Activated CD4-positive, CD25-positive, alpha-beta regulatory T cell treated with anti-CD3 and anti-CD28 coated beads, Interleukin-2, amount 50 U/mL, for 16 hours (primary cell): ENCODE measurements at places on chromosomes 1 and 21.

- DNase-seq = peak; percentile 61
These were observed 15.3 kb downstream of the CD2 start for GRCh38 chr1:116769561-116769977.

GRCh38 chr1:3718764-3719163, 33.5 kb upstream of the CCDC27 start:
- DNase-seq = no peak

- DNase-seq = no peak
These were observed 41.3 kb upstream of the TRIM45 start for GRCh38 chr1:117162816-117163215.

DNA sequence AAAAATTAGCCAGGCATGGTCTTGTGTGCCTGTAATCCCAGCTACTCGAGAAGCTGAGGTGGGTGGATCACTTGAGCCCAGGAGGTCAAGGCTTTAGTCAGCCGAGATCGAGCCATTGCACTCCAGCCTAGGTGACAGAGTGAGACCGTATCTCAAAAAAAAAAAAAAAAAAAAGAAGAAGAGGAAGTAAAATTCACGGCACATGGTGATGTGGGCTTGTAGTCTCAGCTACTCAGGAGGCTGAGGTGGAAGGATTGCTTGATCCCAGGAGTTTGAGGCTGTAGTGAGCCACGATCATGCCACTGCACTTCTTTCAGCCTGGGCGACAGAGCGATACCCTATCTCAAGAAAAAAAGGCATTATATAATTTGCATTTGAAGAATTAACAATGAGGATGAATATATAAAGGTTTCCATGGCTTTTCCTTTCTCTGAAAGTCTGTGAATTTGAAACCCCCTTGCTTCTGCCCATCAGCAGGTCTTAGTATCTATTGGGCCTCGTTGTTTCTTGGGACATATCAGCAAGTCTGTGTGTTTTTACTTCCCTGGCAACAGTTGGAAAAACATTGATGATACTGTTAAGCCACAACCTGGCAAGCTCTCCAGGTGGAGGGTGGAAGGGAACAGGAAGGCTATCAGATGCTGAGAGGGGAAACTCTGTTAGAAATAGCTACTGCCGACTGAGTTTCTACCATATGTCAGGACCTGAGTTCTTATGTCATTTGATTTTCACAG, 4.6 kb upstream of the PLA2G2D start:
- DNase-seq = no peak

DNA sequence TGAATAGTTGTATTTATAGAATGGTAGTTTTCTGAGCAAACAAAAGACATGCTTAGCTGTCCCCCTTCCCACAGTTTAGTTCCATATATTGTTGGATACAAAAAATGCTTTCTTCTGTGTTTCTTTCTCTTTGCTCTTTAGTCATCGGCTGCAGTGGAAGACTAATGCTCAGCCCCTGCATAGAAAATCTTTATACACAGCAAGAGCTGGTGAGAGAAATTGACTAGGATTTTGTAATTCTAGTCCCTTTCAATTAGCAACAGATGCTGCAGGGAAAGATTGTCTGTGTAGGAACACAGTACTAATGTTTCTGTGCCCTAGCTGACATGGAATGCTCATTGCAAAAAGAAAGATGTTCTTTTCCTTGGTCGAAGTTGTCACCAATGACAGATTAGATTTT, 200.9 kb downstream of the RPS6KC1 start:
- DNase-seq = no peak

GRCh38 chr1:167273027-167273800, 52.5 kb downstream of the POU2F1 start:
- DNase-seq = no peak

DNA sequence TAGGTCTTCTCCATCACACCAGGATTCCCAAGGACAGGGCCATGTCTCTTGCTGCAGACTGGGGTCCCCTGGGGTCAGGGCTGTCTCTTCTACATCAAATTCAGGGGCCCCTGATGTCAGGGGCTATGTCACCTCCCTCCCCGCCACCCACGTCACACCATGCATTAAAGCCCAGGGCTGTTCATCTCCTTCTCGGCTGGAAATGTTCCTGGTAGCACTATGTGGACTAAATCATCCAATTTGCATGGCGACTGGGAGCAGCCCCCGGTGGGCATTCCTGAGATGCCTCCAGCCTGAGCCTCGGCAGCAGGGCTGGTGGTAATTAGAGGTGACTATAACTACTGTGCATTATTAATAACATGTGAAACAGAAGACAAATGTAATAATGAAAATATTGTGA, 151.7 kb upstream of the HMGB4 start:
- no peak for DNase-seq

- DNase-seq = no peak
These were observed 12.1 kb downstream of the ARHGEF16 start for GRCh38 chr1:3466366-3467075.

- DNase-seq = no peak
These were observed 82.9 kb downstream of the HLX start for GRCh38 chr1:220962031-220962751.

DNA sequence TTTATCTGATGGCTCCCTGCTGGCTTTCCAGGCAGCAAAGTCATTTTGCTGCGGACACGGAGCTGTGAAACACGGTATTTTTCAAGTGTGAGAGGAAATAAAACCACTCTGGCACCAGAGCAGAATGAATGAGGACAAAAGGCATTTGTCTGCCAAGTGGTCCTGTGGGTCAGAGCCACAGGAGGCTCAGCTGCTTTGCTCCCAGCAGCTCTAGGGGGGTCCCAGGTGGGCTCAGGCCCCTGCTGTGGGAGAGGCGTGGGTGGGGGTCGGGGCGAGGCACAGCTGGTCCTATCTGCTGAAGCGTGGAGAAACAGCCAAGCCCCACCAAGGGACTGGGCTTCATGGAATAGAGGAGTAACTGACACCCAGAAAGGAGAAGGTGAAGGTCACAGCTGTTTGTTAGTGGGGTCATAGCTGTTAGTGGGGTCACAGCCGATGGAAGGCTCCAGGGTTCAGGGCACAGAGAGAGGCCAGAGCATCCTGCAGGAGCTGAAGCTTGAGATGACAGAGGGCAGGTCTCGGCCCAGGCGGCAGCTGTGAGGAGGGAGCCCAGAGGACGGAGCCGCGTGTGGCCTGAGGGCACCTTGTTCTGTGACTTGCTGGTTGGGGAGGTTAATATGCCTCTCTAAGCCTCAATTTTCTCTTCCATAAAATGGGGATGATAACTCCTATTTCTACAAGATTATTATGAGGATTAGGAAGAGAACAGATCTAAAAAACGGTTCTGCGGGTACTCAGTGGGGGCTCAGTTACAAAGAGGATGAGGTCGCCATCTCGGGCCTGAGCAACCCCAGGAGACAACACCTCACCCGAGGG, 7.1 kb downstream of the KIF17 start:
- no peak for DNase-seq

DNA sequence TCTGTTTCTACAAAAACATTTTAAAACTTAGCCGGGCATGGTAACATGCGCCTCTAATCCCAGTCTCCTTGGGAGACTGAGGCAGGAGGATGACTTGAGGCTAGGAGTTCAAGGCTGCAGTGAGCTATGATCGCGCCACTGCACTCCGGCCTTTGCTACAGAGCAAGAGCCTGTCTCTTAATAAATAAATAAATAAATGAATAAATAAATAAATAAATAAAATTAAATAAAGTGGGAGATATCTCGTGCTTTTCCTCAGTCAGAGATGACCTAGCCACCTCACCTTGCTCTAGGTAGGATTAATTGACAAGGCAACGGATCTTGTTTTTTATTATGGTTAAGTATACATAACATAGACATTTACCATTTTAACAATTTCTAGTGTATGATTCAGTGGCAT, 14.3 kb upstream of the BRWD1 start:
- no peak for DNase-seq

DNA sequence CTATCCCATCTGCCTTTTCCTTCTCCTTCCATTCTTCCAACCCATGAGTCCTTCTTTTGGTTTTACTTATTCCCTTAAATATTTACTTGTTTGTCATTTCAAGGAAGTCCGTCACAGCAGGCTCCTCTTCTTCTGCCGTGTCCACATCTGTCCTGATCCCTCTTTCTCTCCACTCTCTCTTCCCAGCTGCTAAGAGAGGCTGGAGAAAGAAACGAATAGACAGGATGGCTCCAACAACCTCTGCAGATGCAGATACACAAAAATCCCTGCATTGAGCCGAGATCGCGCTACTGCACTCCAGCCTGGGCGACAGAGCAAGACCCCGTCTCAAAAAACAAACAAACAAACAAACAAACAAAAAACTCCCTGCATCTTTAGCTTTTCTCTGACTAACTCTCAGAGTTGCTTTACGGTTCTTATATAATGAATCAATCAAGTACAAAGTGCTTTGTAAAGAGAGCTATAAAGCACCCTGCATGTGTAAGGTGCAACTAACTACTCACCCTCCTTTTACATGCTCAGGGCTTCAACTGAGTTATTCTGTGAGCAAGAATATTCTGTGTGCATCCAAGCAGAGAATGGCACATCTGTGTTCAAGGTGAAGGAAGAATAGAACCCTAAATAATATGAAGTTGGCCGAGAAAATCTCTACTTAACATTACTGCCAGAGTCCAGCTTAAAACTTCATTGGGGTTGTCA, 3.8 kb upstream of the SAMD13 start:
- no peak for DNase-seq

GRCh38 chr1:32128479-32128878, 20.6 kb downstream of the KPNA6 start:
- no peak for DNase-seq

- DNase-seq = no peak
These were observed 494.7 kb upstream of the ADGRL2 start for GRCh38 chr1:81305997-81306452.

GRCh38 chr1:101139821-101140718, 96.7 kb upstream of the S1PR1 start:
- no peak for DNase-seq

DNA sequence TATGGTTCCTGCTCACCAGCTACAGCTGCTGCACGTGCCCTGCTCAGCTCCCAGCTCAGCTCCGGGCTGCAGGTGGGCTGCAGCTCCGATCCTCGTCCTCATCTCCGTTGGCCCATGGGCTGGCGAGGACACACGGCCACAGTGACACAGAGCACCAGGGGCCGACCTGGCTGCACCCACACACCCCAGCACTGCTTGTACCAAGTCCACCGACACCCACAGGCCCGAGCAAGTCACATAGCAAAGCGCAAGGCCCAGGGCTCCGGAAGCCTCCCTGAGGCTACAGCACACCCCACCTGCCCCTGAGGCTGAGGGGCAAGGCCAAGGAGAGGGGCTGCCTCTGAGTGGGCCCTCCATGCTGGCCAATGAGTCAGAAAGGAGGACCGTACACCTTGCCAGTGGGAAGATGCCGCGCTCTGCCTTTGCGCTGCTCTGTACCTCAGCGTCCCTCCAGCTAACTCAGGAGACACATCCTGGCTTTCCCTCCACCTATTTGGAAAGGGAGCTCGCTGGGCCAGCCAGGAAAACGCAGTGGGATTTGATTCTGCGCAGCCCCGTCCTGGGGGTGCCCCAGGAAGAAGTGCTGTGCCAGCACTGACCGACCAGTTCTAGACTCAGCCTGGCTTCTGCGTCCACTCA, 124.8 kb downstream of the SIK1 start:
- DNase-seq = no peak

GRCh38 chr1:7628273-7628672, 142.8 kb upstream of the VAMP3 start:
- no peak for DNase-seq

GRCh38 chr1:217010253-217010652, 287.0 kb upstream of the ESRRG start:
- DNase-seq = no peak

GRCh38 chr1:109396513-109396839, 1.2 kb downstream of the SORT1 start:
- DNase-seq = no peak

GRCh38 chr21:10521091-10521598, at the start of gene TPTE:
TSS of gene TPTE (plus strand) at chr21:10521583. CDS start at chr21:10538724, 17,141 bp downstream.
- DNase-seq = no peak

DNA sequence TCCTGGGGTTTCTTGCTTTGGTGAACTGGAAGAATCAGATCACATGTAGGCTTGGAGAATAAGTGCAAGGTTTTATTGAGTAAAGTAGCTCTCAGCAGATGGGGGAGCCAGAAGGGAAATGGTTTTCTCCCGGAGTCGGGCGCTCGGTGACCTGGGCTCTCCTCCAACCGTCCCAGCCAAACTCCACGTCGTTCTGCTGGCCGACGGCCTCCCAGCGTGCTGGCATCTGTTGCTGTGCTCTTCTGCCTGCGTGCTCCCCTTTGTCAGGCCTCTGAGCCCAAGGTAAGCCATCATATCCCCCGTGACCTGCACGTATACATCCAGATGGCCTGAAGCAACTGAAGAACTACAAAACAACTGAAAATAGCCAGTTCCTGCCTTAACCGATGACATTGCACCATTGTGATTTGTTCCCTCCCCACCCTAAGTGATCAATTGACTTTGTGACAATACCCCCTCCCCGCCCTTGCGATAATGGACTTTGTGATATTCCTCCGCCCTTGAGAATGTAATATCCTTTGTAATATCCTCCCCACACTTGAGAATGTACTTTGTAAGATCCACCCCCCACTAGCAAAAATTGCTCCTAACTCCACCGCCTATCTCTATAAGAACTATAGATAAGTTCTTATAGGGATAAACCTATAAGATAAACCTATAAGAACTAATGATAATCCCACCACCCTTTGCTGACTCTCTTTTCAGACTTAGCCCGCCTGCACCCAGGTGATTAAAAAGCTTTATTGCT, 88.3 kb downstream of the SMYD3 start:
- no peak for DNase-seq

DNA sequence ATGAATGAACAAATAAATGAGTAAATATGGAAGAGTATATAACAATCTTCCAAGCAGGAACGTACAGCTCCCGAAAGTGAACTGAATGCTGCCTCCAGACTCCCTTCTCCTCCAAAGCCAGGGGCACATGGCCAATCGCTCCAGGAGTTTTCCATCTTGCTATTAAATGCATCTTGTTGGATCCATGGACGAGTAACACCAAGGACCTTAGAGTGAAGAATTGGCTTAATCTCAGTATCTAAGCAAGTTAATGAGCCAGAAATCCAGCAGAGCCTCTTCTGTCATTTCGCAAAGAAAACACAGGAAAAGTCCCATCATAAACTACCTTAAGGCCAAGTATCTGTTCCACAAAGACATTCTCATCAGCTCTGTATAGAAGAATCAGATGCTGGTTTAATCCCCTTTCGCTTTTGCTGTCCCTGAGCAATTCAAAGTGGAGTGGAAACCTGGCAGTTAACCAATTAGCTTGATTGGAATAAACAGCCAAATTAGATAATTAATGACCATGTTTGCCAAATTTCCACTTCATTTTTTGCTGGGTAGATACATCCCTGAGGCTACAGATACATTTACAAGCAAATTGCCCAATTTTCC, 116.0 kb downstream of the MIS18A start:
- DNase-seq = no peak

- DNase-seq = no peak
These were observed 17.7 kb downstream of the TNR start for GRCh38 chr1:175725684-175726083.

- DNase-seq = no peak
These were observed 133.2 kb downstream of the ROR1 start for GRCh38 chr1:63907051-63907450.

DNA sequence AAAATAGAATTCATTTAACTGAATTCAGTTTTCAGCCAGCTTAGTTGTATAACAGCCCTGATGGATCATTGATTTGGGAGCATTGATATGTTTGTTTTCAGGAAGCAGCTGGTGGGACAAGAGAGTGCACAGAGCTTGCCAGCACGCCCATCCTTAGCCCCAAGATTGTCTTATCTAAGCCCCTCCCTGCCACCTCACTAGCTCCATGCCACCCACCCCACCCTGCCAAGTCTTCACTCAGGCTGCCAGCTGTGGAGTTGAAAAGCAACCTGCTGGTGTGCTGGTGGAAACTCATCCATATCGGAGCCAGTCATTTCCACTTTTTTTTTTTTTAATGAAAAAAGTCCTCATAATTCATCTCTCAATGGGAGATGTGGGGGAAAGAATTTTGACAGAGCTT, 11.8 kb downstream of the KIRREL1 start:
- no peak for DNase-seq
